ENCODE measurements at places on chromosomes 1 and 21.

GRCh38 chr21:34996304-34997101 is 52.6 kb downstream of the RUNX1 start:
- peaks cover 8% of the 10 kb centered on the region for H3K4me1 ChIP-seq
- H3K4me3 ChIP-seq, result no peak overlapping the region
- H3K36me3 ChIP-seq, result no peaks in the 10 kb centered on the region
- H3K27ac ChIP-seq, result no peak overlapping the region
- H3K27me3 ChIP-seq, result peaks cover 2% of the 10 kb centered on the region

DNA sequence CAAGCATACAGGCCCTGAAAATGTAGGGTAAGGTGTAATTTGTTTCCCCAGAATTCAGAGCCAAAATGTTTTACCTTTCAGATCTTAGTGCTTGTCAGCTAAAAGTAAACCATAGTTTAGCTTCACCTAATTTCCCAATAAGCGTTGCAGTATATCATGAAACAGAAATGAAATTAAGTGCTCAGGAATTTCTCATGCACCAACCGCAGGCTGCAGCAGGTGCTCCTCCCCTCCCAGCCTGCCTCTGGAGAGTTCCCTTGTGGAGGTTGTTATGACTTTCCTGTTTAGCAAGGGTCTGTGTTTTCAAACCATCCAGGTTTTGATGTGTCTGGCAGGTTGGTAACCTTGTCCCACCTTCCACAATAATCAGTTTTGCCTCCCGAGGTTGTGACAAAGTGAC is 118.5 kb downstream of the HLX start:
- H3K27ac ChIP-seq, result no peak overlapping the region
- no peak for DNase-seq
- no peaks in the 10 kb centered on the region for H3K4me1 ChIP-seq
- no peaks in the 10 kb centered on the region for H3K27me3 ChIP-seq
- no peaks in the 10 kb centered on the region for H3K36me3 ChIP-seq

DNA sequence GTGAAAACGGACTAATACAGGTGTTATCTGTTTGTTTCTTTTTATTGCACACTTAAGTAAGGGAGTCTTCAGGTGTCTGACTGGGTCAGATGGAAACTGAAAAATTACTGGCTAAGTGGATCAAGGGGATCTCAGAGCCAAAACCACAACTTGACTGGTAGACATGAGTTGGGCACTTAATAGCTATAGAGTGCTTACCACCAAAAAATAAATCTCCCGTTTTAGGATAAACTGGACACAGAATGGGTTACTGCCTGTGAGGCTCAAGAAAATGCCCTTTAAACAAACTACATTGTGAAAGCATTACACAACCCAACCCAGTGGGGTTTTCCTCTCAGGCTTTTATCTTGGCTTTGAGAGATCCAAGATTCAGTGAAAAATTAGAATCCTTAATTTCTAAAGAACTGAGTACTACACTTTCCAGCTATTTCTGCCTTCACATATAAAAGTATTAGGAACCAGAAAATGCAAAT is 134.0 kb upstream of the LYPLAL1 start:
- no peak overlapping the region for H3K4me3 ChIP-seq
- no peak for DNase-seq
- H3K4me1 ChIP-seq, result peaks cover 6% of the 10 kb centered on the region
- H3K36me3 ChIP-seq, result no peaks in the 10 kb centered on the region
- H3K27me3 ChIP-seq, result no peaks in the 10 kb centered on the region
- no peak overlapping the region for H3K27ac ChIP-seq

DNA sequence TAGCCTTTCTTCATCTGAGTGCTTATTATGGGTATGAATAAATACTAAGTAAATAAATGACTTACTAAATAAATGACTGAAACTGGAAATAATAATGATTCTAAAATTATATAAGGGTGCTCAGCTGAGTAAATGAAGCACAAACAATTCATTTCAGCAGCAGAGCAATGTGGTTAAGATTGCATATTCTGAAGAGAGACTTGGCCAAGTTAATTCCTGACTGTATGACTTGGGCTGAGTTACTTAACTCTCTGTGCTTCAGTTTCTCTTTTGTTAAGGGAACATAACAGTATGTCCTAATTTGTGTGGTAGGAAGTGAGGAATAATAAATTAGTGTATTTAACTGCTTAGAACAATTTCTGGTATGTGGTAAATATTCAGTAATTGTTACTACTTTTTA is 19.1 kb downstream of the AGL start:
- no peaks in the 10 kb centered on the region for H3K27me3 ChIP-seq
- no peaks in the 10 kb centered on the region for H3K36me3 ChIP-seq
- H3K27ac ChIP-seq, result no peak overlapping the region
- DNase-seq, result no peak
- H3K4me1 ChIP-seq, result no peaks in the 10 kb centered on the region

- H3K4me1 ChIP-seq, result no peaks in the 10 kb centered on the region
- no peaks in the 10 kb centered on the region for H3K36me3 ChIP-seq
- H3K4me3 ChIP-seq, result no peak overlapping the region
- no peak overlapping the region for H3K27ac ChIP-seq
Observed at GRCh38 chr1:13505020-13505419, 8.8 kb downstream of the LRRC38 start.

GRCh38 chr1:147084273-147085096 is 87.8 kb downstream of the PRKAB2 start:
- peak; percentile 66 for DNase-seq
- peaks cover 13% of the 10 kb centered on the region for H3K27me3 ChIP-seq
- H3K27ac ChIP-seq, result peak overlapping the region; percentile 100
- peak overlapping the region; percentile 98 for H3K4me3 ChIP-seq
- H3K4me1 ChIP-seq, result peaks cover 12% of the 10 kb centered on the region

GRCh38 chr1:205014783-205015182 is 28.2 kb upstream of the CNTN2 start:
- no peaks in the 10 kb centered on the region for H3K4me1 ChIP-seq
- peaks cover 10% of the 10 kb centered on the region for H3K27me3 ChIP-seq
- no peak overlapping the region for H3K4me3 ChIP-seq

- H3K27ac ChIP-seq, result no peak overlapping the region
- H3K4me3 ChIP-seq, result no peak overlapping the region
- peaks cover 8% of the 10 kb centered on the region for H3K4me1 ChIP-seq
- no peak for DNase-seq
- peaks cover 7% of the 10 kb centered on the region for H3K36me3 ChIP-seq
Observed at GRCh38 chr1:177045151-177045550, 119.4 kb downstream of the ASTN1 start.

DNA sequence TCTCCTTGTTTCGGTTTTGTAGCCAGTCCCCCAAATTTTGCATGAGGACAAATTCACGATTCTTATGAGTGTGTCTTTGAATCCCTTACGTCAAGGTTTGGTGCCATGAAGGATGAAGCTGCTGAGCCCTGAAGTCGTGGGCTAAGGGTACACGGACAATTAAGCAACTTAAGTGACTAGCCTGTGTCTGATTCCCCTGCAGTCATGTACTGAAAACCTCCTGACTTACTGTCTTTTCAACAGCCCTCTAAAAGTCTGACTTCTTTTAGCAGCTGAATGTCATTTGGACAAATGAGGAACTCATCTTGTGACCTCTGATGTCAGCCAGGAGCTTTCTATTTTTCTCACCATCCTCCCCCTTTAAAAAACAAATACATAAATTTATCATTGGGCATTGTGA is 27.1 kb upstream of the C1orf105 start:
- no peak overlapping the region for H3K4me3 ChIP-seq
- H3K27ac ChIP-seq, result peak overlapping the region; percentile 72
- no peaks in the 10 kb centered on the region for H3K27me3 ChIP-seq
- peaks cover 2% of the 10 kb centered on the region for H3K36me3 ChIP-seq
- H3K4me1 ChIP-seq, result peaks cover 39% of the 10 kb centered on the region
- no peak for DNase-seq

DNA sequence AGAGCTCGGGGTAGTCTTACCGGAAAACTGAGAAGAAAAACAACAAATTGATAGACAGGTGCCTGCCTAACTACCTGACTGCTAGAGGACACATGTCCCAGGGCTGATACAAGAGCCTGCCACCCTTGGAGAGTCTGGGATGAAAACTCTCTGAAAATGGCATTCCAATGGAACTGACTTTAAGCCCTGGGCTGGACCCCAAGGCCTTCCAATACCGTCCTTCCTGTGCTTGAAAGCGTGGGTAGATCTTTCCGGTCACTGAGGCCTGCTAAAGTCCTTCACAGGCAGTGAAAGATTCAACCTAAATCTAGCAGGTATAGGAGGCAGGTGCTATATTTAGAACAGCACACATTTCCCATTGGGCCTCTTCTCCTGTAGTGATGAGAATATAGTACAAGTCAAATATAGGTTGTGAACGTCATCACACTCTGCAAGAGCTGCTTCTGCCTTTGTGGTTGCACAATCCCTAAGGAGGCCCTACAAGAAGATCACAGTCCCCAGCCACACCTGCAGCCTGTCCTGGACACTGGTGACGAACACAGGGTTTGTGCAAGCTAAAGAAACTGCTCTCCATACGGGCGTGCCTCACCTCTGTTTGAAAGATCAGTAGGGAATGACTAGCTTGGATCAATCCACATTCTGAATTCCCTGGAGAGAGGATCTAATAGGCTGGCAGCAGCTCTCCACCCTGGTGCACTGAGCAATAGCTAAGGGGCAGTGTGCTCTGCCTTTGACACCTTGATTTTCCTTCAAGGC is 876 bp upstream of the CHML start:
- peak overlapping the region; percentile 74 for H3K27ac ChIP-seq
- H3K4me3 ChIP-seq, result peak overlapping the region; percentile 80

GRCh38 chr1:223513309-223513708 is 120.1 kb downstream of the CCDC185 start:
- H3K27ac ChIP-seq, result no peak overlapping the region
- DNase-seq, result no peak
- H3K4me1 ChIP-seq, result no peaks in the 10 kb centered on the region
- peaks cover 5% of the 10 kb centered on the region for H3K27me3 ChIP-seq
- H3K4me3 ChIP-seq, result no peak overlapping the region

- no peak for DNase-seq
- peak overlapping the region; percentile 62 for H3K4me3 ChIP-seq
- H3K27ac ChIP-seq, result no peak overlapping the region
Observed at GRCh38 chr1:155060736-155061135, 2.8 kb upstream of the EFNA4 start.

GRCh38 chr1:151990058-151990855 is 3.4 kb downstream of the S100A10 start:
- peaks cover 5% of the 10 kb centered on the region for H3K27me3 ChIP-seq
- DNase-seq, result no peak
- peaks cover 29% of the 10 kb centered on the region for H3K4me1 ChIP-seq
- no peak overlapping the region for H3K4me3 ChIP-seq
- H3K36me3 ChIP-seq, result no peaks in the 10 kb centered on the region
- H3K27ac ChIP-seq, result no peak overlapping the region

- H3K27ac ChIP-seq, result no peak overlapping the region
- DNase-seq, result no peak
- peaks cover 9% of the 10 kb centered on the region for H3K27me3 ChIP-seq
- peaks cover 6% of the 10 kb centered on the region for H3K36me3 ChIP-seq
- peaks cover 45% of the 10 kb centered on the region for H3K4me1 ChIP-seq
Observed at GRCh38 chr1:93608187-93609109, 73.2 kb downstream of the BCAR3 start.

DNA sequence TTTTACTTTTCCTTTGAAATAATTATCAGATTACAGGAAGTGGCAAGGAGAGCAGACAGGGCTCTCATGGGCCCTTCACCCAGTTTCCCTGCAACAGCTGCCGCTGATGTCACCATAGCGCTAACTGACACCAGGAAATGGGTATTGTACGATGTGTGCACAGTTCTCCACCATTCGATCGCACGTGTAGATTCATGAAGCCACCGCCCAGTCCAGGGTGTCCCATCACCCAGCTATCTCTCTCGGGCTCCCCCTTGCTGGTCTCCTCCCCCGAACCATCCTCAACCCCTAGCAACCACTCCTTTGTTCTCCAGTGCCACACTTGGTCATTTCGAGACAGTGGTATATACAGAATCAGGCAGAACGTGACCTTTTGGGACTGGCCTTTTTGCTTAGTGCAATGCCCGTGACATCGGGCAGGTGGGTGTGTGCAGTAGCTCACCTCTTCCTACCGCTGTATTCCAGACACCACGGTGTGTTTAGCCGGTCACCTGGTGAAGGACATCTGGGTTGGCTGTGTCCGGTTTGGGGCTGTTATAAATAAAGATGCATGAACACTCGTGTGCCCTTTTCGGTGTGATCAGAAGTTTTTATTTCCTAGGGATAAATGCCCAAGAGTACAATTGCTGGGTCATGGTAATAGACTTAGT is 118.4 kb downstream of the CRYAA start:
- H3K27ac ChIP-seq, result no peak overlapping the region
- no peaks in the 10 kb centered on the region for H3K4me1 ChIP-seq
- no peak for DNase-seq
- no peaks in the 10 kb centered on the region for H3K36me3 ChIP-seq

- H3K27ac ChIP-seq, result no peak overlapping the region
- no peak for DNase-seq
- H3K4me1 ChIP-seq, result peaks cover 2% of the 10 kb centered on the region
Observed at GRCh38 chr21:32239551-32239950, 39.3 kb downstream of the MIS18A start.

DNA sequence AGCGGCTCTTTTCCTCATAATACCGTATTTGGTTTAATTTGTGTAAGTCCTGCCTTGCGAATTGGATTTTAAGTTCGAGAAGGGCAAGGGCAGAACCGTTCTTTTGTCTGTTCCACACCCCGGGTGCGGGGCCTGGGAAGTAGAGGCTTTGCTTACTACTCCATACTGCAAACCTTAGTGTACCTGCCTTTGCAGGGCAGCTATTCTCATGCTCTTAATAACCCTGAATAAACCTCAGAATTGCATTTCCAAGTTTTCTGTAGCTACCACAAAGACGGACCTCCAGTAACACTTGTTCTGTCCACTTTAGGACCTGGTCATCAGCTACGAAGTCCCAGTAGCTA is 657 bp upstream of the HNRNPU start:
- peaks cover 41% of the 10 kb centered on the region for H3K4me1 ChIP-seq
- H3K36me3 ChIP-seq, result peaks cover 29% of the 10 kb centered on the region
- DNase-seq, result peak; percentile 41
- H3K27ac ChIP-seq, result peak overlapping the region; percentile 97

- no peaks in the 10 kb centered on the region for H3K36me3 ChIP-seq
- DNase-seq, result no peak
- no peaks in the 10 kb centered on the region for H3K4me1 ChIP-seq
- no peak overlapping the region for H3K4me3 ChIP-seq
Observed at GRCh38 chr1:226429858-226430715, 22.2 kb upstream of the PARP1 start.

DNA sequence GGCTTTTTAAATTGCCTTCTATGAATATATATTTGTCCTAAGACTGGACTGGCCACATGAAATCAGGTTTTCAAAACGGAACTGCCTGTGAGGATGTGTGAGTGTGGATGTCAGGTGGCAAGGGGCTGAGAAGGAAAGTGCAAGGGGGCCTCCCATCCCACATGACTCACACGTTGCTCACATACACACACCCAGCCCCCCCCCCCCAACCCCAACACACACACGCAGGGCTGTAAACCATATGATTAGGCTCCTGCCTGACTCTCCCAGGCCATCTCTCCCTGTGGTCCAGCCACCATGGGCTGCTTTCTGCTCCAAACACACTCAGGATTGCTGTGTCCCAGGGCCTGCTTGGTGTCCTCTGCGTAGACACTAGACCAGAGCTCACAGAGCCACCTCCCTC is 22.4 kb downstream of the DEGS1 start:
- H3K27me3 ChIP-seq, result peaks cover 2% of the 10 kb centered on the region
- H3K27ac ChIP-seq, result peak overlapping the region; percentile 61
- H3K4me3 ChIP-seq, result no peak overlapping the region

Measured in endothelial cell (in vitro differentiated cells).